Cortex of kidney (tissue), 1 donor: ENCODE measurements at places on chromosomes 7 and 10.

DNA sequence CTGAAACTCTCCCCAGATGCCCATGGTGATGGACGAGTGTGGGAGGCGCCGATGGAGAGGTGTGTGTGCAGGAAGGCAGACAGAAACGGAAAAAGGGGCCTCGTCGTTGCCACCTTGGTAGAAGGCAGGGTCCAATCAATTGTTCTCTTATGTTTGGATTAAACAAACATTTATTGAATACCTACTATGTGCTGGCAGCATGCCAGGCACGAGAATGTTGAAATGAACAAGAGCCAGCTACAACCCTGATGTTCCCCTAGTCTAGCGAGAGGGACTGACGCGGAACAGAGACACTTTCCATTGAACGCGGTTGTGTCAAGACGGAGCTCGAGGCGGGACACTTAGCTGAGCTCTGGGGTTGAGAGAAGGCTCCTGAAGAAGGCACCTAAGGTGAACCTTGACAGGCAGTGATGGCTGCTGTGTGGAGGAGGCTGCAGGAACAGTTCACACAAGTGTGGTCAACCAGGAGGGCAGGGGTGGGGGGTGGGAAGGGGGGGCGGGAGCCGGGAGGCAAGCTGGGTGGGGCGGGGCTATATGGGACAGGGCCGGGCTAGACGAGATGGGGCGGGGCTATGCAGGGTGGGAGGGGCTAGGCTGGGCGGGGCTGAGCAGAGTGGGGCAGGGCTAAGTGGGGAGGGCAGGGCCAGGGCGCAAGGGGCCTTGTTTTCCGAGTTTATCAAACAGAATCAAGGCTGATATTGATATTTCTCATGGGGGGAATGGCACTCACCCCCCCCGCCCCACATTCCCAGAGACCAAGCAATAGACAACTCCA, 181.0 kb downstream of the GATA3 start:
- no peak for DNase-seq

- DNase-seq, result no peak
These were observed 72.2 kb downstream of the CACUL1 start for GRCh38 chr10:118682533-118682932.

DNA sequence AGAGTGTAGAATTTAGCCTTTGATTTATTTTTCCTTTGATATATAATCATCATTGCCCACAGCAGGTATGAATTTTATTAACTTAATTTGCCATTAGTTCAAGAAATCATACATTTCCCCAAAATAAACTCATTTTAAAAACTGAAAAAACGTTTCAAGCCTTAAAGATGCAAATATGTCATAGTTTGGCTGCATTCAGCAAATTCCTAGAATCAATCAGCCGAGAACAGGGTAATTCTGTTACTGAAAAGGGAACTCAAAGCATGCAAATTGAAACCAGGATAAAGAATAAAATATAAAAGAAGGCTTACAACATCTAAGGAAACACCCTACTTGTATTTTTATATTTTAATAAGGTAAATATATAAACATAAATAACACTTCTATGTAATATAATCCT, 233.8 kb upstream of the PRKCQ start:
- no peak for DNase-seq

GRCh38 chr10:121608469-121609190, 10.4 kb upstream of the FGFR2 start:
- DNase-seq, result no peak

DNA sequence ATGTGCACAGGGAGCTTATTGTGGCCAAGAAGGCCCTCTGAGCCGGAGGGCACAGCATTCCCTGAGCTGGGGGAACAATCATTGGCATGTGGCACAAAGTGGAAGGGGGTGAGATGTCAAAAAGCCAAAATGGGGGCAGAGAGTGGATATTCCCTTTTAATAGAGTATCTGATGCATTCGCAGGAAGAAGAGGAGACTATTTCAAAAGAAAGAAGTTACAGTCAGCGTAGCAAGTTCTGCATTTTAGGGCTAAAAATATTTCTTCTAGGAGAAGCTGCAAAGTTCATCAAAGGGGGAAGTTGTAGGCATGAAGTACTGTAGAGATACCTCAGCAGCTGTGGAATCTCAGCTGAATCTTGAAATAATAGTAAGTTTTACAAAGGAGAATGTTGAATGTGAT, 136.0 kb upstream of the WDR11 start:
- no peak for DNase-seq

- DNase-seq, result no peak
These were observed 97.9 kb upstream of the SH2B2 start for GRCh38 chr7:102188746-102189145.

GRCh38 chr10:113309791-113310190, 243.1 kb upstream of the HABP2 start:
- no peak for DNase-seq
